ENCODE measurements at places on chromosomes 12 and 14. TPM values are rescaled to one million over a fixed set of nuclear protein-coding genes. Genes with fewer than 3 reads are reported as not detected.

DNA sequence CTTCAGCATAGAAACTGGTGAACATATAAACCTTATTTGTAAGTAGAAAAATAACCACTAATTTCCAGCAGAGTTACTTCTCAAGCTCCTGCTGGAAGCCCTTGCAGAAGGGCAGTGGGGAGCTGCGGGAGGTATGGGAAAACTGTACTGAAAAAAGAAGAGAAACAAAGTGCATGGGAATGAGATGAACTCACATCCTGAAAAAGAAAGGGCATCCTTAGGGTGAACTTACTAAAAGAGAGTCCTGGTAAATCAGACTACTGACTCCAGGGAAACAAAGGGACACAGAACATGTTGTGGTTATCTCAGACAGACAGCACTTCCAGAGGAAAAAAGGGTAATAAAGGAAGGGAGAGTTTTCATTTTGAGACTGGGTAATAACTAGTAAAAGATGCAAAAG is 515.1 kb downstream of the RPL10L start:
- no peak for DNase-seq

DNA sequence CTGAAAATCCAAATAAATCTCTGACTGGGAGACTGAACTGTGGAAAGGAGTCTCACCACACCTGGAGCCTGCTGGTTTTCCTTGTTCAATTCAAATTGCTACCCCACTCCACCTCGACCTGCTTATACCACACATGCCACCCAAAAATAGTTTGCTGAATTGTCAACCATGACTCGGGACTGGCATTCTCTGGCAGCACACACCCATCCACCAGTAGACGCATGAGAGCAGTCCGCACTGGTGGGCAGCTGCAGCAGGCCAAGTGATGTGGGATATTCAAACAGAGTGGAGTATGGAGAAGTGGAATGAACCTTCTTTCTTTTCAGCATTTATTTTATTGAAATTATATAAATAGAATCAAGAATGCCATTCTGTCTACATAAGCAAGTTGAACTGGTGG is 38.7 kb upstream of the SYCP3 start:
- no peak for DNase-seq

DNA sequence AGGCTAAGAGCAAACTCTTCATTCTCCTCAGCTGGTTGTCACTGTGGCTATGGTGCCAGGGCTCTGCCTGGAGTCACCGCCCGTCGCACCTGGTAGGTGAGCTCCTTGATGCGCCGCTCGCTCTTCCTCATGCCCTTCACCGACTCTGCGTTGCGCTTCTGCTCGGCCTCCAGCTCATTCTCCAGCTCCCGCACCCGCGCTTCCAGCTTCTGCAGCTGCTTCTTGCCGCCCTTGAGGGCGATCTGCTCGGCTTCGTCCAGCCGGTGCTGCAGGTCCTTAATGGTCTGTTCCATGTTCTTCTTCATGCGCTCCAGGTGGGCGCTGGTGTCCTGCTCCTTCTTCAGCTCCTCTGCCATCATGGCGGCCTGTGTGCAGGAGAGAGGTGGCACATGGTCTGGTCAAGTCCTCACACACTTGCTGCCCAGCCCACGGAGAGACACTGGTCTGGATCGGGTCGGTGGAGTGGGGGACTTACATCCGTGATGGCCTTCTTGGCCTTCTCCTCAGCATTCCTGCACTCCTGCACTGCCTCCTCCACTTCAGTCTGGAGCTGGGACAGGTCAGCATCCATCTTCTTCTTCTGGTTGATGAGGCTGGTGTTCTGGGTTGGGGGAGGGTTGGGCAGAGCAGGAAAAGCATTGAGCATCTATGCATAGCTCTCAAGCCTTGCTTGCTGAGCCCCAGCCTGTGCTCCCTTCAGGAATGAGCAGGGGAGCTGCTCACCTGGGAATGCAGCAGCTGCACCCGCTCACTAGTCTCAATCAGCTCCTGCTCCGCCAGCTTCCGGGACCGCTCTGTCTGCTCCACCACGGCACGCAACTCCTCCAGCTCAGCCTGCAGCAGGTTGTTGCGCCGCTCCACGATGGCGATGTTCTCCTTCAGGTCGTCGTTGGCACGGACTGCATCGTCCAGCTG is 7.1 kb upstream of the MYH6 start:
- no peak for DNase-seq

DNA sequence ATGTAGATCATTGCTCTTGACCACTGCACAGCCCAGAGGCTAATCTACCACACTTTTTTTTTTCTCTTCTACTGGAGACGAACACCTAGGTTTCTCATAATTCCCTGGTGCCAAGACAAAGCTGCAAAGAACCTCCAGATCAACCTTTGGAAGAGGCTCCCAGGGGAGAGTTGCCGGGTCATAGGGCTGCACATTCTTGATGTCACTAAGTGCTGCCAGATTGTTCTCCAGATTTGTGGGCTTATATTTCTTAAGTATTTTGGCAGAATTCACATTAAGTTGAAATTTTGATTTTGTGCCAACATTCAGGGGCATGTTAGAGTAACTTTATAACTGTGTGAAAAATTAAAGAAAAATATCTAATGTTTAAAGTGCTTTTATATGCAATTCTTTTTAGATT is 13.5 kb upstream of the PDZRN4 start:
- no peak for DNase-seq

ASIC1 gene
- 3.3 TPM for polyA plus RNA-seq

DNA sequence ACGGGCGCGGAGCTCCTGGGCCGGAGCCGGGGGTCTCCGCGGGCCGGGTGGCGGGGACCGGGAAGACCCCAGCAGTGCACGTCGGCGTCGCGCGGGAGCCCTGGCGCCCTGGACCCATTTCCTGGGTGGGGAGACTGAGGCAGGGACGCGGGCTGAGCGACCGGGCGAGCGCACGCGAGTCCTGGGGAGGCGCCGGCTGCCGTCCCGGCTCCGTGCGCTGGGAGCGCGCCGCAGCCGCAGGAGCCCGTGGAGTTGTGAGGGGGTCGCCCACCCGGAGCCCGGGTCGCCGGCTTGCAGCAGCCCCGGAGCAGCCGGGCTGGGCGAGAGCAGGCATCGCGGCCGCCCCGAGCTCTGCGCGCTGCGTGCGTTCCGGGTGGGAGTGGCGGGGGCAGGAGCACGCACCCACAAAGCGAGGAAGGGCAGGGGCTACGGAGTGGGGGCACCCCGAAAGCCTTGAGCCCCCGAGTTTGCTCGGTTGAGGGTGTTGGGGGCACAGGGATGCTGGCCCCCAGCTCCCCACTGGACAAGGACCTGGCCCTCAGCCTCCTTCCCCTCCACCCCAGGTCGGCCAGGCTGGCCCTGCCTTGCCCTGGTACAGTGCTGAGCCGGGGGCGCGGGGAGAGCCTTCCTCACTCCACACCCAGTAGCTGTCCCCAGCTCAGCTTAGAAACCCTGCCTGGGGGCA is 620 bp downstream of the MMP17 start:
- no peak for DNase-seq

IFNG-AS1 gene
- polyA plus RNA-seq = 0.16 TPM

DNA sequence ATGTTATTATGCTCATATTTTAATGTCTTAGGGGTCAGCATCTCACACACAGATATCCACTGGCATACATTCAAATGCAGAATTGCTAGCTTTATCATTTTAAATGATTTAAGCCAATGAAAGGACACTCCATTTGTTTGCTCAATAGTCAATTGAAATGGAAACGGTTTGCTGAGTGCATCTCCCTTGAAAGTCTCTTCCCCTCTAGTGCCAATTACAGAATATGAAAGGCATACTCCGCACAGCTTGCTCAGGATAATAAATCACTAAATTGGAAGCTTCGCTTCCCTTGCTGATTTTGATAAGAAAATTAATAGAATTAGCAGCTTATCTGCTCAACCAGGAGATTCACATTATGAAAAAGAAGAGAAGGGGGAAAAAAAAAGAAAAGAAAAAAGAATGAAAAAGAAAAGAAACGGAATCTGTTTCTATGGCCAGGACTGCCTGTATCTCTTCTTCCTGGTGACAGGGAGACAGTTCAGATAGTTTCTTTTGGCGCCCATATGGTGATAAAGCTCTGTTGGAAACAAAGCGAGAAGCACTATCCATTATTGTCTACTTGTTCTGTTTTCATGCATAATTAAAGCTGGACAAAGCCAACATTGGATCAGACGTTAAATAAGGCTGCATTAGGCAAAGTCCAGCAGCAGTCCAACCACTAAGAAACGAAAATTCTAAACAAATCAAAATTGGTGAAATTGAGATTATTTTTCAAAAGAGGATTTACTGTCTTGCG is 225.0 kb downstream of the GXYLT1 start:
- DNase-seq = no peak

CYP27B1 gene
- 1.1 TPM for polyA plus RNA-seq

SLCO1B1 gene
- polyA plus RNA-seq = not detected

DNA sequence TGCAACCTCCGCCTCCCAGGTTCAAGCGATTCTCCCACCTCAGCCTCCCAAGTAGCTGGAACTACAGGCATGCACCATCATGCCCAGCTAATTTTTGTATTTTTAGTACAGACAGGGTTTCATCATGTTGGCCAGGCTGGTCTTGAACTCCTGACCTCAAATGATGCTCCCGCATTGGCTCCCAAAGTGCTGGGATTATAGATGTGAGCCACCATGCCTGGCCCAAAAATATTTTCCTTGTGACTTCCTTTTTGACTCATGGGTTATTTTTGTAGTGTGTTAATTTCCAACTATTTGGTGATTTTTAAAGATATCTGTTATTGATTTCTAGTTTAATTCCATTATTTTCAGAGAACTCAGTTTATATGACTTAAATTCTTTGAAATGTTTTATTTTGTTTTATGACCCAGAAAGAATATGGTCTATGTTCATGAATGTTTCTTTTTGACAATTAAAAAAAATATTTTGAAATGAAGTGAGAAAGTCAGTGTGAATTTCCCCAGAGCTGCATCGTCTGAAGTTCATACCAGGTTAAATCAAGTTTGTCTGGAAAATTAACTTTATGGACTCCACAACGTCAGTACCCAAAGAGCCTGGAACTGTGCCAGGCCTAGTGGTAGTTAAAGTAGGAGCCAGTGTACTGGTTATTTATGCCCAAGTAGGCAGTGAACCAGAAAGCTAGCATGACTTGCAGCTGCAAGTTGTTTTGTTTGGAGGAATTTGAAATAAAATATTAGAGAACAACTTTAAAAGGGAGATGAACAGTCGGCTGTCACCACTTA is 2.8 kb upstream of the CDKL1 start:
- DNase-seq = no peak

All from left renal cortex interstitium (tissue), 4 donors.